Epithelial cell of proximal tubule (primary cell): ENCODE measurements at places on chromosomes 1 and 21. TPM values are rescaled to one million over a fixed set of nuclear protein-coding genes. Genes with fewer than 3 reads are reported as not detected.
A peak's percentile ranks its signal among the peaks of the same experiment; 100 is the strongest.

The C1orf94 gene
- not detected in 2 replicates for total RNA-seq

The RNASEL gene
- total RNA-seq, result 1.7 and 2.5 TPM in 2 replicates

The PCNX2 gene
- 9.0 and 11.4 TPM in 2 replicates for total RNA-seq

The AGO4 gene
- 4.3 and 5.9 TPM in 2 replicates for total RNA-seq

The TEDDM1 gene
- not detected in 2 replicates for total RNA-seq

The RPE65 gene
- total RNA-seq, result not detected in 2 replicates

DNA sequence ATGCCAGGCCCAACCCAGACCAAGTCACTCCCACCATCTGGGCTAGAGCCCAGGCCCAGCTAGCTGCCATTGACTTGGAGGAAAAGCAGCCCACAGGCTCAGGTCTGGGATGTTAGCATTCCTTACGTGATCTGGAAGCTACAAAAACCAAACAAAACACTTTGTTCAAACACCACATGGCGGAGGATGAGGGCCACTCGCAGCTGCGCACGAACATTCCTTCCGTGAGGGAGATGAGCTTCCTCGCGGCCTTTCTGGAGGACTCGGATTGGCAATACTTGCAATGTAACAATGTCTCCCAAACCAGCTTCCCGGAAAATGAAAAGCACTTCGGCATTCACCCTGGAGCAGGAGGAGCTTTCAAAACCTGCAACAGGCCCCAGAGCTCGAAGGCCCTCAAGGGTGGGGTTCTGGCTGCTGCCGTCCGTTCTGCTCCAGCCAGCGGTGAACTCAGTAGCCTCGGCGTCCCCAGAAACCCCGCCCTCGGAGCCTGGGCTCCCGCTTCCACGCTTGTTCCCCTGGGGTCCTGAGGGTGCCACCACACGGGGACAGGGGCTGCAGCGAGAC is 40.5 kb downstream of the COL6A1 start:
- DNase-seq, result no peak

- no peak for DNase-seq
Measured at GRCh38 chr1:30412241-30413110, 310.9 kb downstream of the MATN1 start.

DNA sequence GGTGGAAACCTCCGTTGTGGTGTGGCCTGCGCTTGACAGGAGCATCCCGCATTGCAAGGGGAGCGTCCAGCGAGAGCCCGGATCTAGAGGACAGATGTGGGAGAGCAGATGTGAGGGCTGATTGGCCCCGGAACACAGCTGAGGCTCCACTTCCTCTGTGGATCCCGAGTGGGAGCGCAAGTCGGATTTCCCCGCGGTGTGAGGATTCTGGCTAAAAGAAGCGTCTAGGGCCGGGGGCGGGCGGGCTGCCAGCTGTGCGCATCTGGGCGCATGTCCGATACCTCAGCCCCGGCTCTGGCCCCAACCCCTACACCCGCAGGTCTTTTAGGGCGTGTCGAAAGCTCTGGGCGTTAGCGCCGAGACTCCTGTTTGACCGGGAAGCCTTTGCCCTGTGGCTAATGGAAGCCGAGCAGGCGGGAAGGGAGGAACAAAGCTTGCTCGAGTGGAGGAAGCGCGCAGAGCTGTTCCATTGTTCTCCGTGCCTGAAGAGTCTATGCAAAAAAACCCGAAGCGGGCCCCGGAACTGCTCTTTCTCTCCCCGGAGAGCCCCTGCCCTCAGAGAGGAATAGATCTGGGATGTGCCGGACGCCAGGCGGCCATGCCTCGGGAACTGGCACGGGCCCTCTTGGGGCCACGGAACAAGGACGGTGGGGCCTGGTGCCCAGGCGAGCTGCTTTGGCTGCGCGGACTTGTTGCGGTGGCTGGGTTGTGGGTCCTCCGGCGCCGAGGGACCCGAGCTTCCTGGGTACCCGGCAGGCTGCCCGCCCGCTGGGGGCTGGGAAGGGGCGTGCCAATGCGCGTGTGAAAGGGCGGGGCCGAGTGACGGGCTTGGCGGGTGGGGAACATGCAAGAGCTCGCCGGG is 111.1 kb downstream of the NAV1 start:
- DNase-seq, result no peak

- DNase-seq, result peak; percentile 100
Measured at GRCh38 chr1:100622037-100622436, 84.1 kb downstream of the GPR88 start.

DNA sequence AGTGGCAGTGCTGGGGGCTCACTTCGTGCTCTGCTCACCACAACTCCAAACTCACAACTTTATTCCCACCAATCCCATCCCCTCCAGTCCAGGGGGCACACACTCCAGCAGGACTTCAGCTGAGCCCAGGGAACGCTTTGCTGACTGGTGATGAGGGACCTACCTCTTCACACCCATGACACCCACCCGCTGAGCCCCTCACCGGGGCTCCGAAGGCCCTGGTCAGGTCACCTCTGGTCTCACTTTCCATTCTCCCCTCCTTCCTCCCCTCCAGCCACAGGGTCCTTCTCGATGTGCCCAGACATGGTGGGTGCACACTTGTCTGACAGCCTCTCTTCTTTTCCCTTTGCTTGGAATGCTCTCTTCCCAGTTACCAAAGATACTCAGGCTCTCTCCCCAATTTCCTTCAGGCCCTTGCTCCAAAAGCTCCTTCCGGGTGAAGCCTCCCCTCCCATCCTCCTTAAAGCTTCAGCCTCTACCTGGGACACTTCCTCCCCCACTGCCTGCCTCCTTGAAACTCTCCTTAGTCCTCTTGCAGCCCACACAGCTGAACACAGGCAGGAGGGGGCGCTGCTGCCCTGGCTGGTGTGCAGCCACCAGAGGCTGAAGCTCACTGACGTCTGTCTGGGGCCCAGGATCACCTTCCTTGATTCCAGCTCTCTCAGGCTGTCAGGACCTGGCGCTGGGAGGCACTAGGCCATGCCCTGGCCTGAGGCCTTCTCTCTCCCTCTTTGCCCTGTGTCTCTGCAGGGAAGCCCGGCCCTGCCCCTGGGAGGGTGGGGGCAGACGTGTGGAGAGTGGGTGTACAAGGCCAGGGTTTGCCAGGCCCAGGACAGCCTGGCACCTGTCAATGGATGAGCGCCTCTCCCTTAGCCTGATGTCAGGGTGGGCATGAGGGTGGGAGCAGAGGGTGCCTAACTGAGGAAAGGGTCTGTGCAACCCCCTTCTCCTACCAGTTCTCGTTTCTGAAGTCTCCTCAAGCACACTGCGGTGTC is 1.6 kb downstream of the KCNE1 start:
- no peak for DNase-seq

DNA sequence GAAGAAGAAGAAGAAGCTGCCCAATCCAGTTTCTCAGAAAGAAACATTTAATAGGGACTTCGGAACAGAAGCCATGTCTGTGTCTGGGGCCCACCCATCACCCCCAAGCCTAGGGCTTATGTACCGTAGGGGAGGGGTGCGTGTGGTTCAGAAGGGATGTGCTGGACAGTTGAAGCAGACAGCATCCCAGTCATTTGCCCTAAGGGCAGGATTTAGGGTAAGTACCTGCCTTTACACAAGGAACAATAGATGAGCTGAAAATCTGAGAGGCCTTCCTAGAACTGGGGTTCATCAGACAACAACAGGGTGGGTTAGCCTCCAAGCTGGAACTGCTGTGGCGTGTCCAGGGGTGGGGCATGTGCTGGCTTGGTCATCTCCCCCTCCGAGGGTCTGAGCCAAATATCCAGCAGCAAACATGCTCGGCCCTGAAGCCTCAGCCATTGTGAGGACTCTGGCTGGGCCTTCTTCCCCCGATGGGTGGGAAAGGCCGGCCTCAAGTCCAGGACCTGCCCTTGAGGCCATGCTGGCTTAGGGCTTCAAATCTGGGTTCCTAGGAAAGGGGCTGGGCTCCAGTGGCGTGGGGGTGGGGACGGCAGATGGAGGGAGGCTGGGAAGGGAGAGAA is 12.1 kb downstream of the CSTB start:
- no peak for DNase-seq

DNA sequence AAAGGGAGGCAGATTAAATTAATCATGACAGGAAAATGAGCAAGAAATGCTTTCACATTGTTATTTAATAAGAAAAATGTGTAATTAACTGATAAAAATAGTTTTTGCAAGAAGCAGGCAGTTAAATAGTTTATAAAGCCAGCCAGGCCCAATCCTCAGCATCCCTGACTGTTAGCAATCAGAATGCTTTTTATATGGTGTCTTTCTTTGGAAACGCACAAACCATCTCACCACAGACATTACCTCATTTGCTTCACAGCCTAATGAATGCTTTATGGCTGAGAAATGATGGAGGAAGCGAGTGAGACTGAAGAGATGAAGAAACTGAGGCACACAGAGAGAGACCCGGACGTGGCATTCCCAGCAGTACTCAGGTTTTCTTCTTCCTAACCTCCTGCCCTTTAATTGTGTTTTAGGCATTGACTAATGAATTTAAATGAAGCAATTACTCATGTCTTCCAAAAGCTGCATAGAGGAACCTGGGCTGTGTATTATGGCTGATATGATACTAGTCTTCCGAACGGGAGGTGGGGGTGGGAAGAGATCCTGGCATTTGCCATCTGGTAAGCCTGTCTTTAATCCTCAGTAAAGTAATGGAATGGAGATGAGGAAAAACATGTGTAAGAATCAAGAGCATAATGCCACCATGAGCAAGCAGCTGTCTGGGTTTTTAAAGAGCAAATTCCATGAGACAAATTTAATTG is 116.1 kb upstream of the LMO4 start:
- no peak for DNase-seq

DNA sequence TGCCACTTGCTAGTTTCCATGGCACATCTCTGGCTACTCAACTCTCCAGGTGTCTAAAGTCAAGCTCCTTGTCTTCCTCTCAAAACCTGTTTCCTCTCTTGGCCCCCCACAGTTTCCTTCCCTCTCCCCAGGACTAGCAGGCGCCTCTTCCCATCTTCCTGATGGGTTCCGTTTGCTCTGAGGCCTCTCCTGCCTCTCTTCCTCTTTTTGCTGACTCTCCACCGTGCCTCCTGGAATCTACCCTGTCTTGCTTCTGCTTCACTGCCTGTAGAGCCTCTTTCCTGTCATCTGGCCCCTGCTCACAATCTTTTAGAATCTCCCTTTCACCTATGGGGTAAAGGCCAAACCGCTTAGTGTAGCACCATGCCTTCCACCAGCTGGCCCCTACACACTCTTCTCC is 21.8 kb upstream of the LHX4 start:
- DNase-seq, result no peak

DNA sequence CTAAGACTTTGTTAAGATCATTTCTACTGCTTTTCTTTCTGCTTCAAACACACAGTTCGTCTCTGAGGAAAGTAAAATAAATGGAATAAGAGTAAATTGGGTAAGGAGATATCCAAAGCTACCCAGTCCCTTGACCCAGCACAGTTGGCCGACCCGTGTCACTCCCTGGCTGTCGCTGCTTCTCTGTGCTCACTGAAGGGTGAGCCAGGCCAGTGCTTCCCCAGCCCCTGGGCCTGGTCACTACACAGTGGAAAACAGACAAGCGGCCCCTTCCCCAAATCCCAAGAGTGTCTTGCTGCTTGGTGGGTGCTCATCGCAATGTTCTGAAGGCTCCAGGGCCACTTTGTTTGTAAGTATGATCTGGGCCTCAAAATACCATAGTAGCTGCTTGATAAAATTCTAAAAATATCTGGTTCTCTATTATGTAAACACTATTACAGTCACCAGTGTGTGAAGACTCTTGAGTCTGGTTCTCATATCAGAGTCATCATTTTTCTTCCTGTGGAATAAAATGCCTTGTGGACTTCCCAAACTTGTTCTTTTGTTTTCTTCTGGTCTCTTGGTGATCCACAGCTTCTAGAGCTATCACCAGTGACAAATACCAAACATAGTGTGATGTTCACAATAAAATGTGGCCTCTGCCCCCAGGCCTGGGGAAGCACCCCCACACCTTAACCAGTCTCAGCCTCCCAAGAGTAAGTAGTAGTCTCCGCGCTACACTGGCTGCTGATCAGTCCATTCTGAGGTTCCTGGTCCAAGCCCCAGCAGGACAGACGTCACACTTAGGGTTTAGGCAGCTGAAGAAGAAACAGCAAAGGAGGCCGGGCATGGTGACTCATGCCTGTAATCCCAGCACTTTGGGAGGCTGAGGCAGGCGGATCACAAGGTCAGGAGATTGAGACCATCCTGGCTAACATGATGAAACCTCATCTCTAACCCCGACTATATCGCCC is 106.2 kb downstream of the DHRS3 start:
- DNase-seq, result no peak

DNA sequence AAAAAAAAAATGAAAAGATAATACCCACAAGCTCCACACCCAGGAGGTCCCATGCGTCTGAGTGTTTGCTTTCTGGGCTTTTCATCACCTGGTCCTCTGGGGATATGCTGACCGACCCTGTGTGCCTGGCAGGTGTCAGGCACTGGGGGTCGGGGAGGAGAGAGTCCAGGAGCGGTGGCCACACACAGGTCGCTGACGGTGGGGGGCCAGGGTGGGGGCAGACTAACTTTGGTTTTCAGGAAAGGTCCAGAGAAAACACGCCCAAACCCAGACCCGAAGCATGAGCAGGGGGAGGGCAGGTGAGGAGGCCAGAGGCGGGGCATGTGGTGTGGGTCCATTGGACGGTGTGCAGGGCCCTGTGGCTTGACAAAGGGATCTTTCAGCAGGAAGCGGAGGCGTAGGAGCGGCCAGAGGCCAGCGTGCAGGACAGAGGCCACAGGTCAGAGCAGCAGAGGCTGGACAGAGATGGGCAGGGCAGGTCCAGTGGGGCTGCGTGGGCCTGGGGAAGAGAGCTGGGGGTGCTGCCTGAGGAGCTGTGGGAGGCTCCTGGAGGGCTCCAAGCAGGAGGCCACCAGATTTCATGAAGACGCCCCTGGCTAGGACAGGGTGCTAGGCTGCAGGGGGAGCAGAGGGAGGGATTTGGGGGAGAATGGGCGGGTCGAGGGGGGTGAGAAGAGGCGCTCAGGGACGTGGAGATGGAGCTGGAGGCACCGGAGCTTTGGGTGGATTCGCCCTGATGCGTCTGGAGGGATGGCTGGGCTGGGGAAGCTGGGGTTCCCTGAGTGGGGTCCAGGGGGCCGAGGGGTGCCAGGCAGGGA is 15.8 kb downstream of the RNF223 start:
- no peak for DNase-seq

DNA sequence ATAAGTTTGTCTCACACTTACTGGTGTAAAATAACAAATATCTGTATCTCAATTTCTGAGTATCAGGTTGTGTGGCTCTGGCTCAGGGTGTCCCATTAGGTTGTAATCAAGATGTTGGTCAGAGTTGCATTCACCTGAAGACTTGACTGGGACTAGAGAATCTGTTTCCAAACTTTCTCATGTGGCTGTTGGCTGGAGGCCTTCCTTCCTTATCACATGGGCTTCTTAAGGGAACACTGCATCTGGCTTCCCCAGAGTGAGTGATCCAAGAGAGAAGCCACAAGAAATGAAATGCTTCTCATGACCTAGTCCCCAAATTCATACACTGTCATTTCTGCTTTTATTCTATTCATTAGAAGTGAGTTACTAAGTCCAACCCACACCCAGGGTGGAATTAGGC is 568.4 kb upstream of the CAMK1G start:
- no peak for DNase-seq

DNA sequence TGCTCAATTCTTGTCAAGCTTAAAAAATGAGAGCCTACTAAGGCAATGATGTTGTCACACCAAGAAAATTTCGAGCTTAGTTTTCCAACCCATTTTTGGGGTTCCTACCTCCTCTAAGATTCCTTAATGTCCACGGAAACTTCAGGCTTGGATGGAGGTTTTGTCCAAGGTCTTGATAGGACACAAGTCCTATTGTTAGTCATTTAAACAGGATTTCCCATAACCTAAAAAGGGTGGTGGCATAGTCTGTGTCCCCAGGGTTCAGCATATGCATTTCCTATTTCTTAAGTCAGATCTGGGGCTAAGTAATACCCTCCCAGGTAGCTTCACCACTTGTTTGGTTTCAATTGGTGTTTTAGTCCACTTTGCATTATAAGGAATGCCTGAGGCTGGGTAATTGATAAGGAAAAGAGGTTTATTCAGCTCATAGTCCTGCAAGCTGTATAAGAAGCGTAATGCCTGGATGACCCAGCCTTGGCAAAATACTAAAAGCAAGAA is 10.9 kb upstream of the PADI2 start:
- no peak for DNase-seq
